B cell (primary cell): ENCODE measurements at places on chromosomes 7 and 10. TPM values are rescaled to one million over a fixed set of nuclear protein-coding genes. Genes with fewer than 3 reads are reported as not detected.

- no peak overlapping the region for H3K27ac ChIP-seq
- H3K4me1 ChIP-seq: no peaks in the 10 kb centered on the region
- DNase-seq: no peak
- no peaks in the 10 kb centered on the region for H3K27me3 ChIP-seq
Measured at GRCh38 chr10:58544135-58544534, 31.5 kb downstream of the BICC1 start.

DNA sequence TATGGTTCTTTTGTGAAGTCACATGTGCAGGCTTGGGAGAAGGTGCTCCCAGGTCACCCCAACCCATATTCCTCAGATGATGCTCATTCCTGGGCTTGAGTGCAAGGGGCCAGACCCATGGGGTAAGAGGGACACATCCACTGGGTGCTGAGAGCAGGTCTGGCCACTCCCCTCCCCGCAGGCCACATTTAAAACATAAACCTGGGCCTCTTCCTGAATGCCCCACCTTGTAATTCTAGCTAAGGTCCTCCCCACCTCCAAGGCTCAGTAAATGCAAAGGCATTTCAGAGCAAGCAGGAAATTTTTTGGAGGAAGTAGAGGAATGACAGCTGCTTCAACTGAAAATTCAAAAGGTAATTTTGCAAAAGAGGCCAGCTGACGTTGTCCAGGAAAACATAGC is 172.5 kb downstream of the ARHGAP21 start:
- no peaks in the 10 kb centered on the region for H3K27me3 ChIP-seq
- no peaks in the 10 kb centered on the region for H3K36me3 ChIP-seq
- no peak overlapping the region for H3K4me3 ChIP-seq
- no peak for DNase-seq

DNA sequence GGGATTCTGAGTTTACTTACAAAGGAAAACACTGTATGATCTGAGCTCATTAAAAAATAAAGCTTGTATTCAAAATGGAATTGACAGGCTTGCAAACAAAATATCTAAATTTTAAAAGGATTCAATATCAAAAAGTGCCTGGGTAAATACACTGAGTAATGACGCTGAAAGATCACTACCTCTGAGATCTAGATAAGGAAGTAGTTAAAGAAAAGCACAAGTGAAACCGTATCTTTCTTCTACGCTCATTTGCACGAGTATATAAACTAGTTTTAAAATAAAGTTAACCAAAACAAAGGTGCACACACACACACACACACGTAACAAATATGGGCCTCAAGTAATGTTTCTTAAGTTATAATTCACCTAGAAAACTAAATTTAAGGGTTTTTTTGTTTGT is 93.4 kb downstream of the SNX13 start:
- peaks cover 15% of the 10 kb centered on the region for H3K36me3 ChIP-seq
- no peak overlapping the region for H3K4me3 ChIP-seq
- H3K4me1 ChIP-seq: no peaks in the 10 kb centered on the region
- H3K27me3 ChIP-seq: no peaks in the 10 kb centered on the region

DNA sequence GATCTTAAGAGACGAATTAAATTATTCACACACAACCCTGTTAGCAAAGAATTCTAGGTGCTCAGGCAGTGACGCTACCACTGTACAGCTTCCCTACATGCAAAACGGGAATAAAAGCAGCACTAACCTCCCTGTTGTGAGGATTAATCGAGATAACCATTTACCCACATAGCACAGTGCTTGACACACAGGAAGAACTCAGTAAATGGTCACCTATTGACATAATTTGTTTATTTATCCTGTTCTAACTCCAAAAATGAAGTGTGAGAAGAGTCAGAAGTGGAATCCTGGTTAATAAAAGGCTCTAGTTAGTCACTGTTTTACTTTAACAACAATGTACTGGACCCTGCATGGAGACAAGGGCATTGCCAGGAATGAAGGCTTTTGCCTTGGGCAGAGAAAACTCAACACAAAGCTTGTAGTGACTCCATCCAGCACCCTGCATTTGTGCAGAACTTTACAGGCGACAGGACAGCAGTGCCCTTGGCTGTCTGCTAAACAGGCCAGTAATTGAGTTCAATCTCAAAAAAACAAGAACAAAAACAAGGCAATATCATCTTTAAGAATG is 103.8 kb downstream of the SORBS1 start:
- H3K27me3 ChIP-seq: no peaks in the 10 kb centered on the region
- no peaks in the 10 kb centered on the region for H3K36me3 ChIP-seq
- H3K4me1 ChIP-seq: no peaks in the 10 kb centered on the region
- no peak for DNase-seq
- H3K27ac ChIP-seq: no peak overlapping the region

- no peaks in the 10 kb centered on the region for H3K36me3 ChIP-seq
- H3K27ac ChIP-seq: no peak overlapping the region
- H3K27me3 ChIP-seq: no peaks in the 10 kb centered on the region
- no peak overlapping the region for H3K4me3 ChIP-seq
Measured at GRCh38 chr7:95972523-95972922, 200.2 kb downstream of the DYNC1I1 start.

GRCh38 chr10:105837951-105838350 is 1196.9 kb downstream of the SORCS3 start:
- H3K4me3 ChIP-seq: no peak overlapping the region
- peak; percentile 30 for DNase-seq
- H3K27me3 ChIP-seq: no peaks in the 10 kb centered on the region
- no peak overlapping the region for H3K27ac ChIP-seq
- H3K4me1 ChIP-seq: peaks cover 3% of the 10 kb centered on the region

DNA sequence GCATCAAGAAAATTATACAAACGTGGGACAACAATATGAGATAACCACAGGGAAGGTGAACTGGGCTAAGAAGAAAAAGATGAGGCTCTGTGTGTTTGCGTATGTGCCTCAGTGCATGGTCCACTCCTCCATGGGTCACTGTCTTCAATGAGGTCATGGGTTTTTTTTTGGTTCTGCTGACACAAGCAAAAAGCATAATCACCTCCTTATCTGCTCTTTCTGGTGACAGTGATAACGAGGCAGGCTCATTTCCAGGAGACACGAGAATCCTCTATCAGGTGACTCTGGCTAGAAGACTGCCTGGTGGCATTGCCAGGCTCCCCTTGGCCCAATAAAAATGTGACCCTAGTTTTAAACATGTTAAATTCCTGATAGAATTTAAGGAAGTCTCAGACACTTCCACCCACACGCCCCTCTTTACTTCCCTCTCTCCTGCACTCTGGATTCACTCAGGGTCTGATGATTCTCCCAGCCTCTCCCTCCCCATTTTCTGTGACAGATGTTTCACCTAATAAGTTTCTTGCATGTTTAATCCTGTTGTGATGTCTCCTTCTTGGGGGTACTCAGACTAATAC is 35.3 kb upstream of the CDCA7L start:
- no peak overlapping the region for H3K4me3 ChIP-seq
- no peaks in the 10 kb centered on the region for H3K27me3 ChIP-seq
- H3K27ac ChIP-seq: no peak overlapping the region
- H3K4me1 ChIP-seq: no peaks in the 10 kb centered on the region
- H3K36me3 ChIP-seq: no peaks in the 10 kb centered on the region
- no peak for DNase-seq

- H3K4me3 ChIP-seq: no peak overlapping the region
- no peaks in the 10 kb centered on the region for H3K4me1 ChIP-seq
- no peaks in the 10 kb centered on the region for H3K36me3 ChIP-seq
- no peak overlapping the region for H3K27ac ChIP-seq
Measured at GRCh38 chr10:85429126-85429525, 937.5 kb downstream of the GRID1 start.

DNA sequence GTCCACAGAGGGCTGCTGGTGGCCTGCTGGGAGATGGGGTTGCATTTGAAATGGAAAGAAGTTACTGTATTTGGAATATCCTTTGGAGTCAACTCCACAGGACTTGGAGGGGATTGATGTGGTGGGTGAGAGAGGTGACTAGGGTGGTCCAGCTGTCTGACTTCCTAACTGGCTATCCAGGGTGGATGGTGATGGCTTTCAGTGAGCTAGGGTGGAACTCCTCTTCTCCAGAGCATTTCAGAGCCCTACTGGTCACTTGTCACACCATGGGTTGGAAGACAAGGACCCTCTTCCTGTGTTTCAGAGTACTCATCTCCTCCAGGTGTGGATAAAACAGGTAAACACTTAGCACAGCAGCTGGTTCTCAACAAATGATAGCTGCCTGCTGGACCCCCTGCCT is 3.3 kb upstream of the ADAMTS14 start:
- no peaks in the 10 kb centered on the region for H3K36me3 ChIP-seq
- H3K4me3 ChIP-seq: no peak overlapping the region
- peaks cover 18% of the 10 kb centered on the region for H3K4me1 ChIP-seq
- peaks cover 4% of the 10 kb centered on the region for H3K27me3 ChIP-seq

Gene C10orf105
- not detected in 2 replicates for total RNA-seq

Gene GRID2IP
- total RNA-seq: 1.7 TPM in 2 replicates

Gene SYT15
- total RNA-seq: 0.94 and 1.1 TPM in 2 replicates

- H3K4me1 ChIP-seq: peaks cover 11% of the 10 kb centered on the region
- peaks cover 5% of the 10 kb centered on the region for H3K36me3 ChIP-seq
- no peak for DNase-seq
- no peak overlapping the region for H3K4me3 ChIP-seq
Measured at GRCh38 chr7:5773661-5774086, 7.8 kb downstream of the RNF216 start.

GRCh38 chr7:122847871-122848473 is 38.3 kb downstream of the CADPS2 start:
- H3K4me3 ChIP-seq: no peak overlapping the region
- H3K4me1 ChIP-seq: no peaks in the 10 kb centered on the region
- no peak for DNase-seq

DNA sequence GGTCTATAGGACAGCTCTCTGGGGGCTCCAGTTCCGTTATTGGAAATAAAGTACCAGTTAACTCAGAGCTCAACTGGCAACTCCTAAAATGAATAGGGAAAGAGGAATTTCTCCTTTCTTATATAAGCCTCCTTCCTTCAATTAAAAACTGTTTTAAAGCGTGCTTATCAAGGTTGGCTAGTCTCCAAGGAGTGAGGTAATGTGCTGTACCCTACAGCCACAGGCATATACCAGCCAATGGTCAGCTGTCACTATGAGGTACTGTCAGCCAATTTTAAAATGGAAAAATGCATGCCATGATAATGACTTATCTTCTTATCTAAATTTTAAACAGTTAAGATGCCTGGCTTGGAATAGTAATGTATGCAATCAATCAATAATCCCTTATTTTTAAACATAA is 76.2 kb downstream of the PLCE1 start:
- H3K4me1 ChIP-seq: no peaks in the 10 kb centered on the region
- no peaks in the 10 kb centered on the region for H3K27me3 ChIP-seq
- H3K4me3 ChIP-seq: no peak overlapping the region
- no peaks in the 10 kb centered on the region for H3K36me3 ChIP-seq

Gene DOCK4
- total RNA-seq: 4.1 and 5.3 TPM in 2 replicates

Gene LFNG
- total RNA-seq: 208 and 221 TPM in 2 replicates

DNA sequence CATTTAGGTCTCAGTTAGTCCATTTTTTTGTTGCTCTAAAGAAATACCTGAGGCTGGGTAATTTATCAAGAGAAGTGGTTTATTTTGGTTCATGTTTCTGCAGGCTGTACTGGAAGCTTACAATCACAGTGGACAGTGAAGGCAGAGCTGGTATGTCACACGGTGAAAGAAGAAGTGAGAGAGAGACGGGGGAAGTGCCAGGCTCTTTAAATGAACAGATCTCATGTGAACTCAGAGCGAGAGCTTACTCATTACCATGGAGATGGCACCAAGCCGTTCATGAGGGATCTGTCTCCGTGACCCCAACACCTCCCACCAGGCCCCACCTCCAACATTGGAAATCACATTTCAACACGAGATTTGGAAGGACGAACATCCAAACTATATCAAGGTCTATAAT is 18.9 kb upstream of the PNLIPRP3 start:
- H3K36me3 ChIP-seq: no peaks in the 10 kb centered on the region
- DNase-seq: no peak
- no peaks in the 10 kb centered on the region for H3K4me1 ChIP-seq
- no peaks in the 10 kb centered on the region for H3K27me3 ChIP-seq
- H3K27ac ChIP-seq: no peak overlapping the region
- no peak overlapping the region for H3K4me3 ChIP-seq

GRCh38 chr10:124642088-124642710 is 102.0 kb downstream of the FAM53B start:
- peaks cover 100% of the 10 kb centered on the region for H3K4me1 ChIP-seq
- no peaks in the 10 kb centered on the region for H3K27me3 ChIP-seq
- H3K4me3 ChIP-seq: no peak overlapping the region

Gene CALML3
- not detected in 2 replicates for total RNA-seq

- no peaks in the 10 kb centered on the region for H3K36me3 ChIP-seq
- no peak for DNase-seq
- peaks cover 18% of the 10 kb centered on the region for H3K4me1 ChIP-seq
Measured at GRCh38 chr7:139680676-139681462, 96.9 kb downstream of the HIPK2 start.

GRCh38 chr7:80150611-80151273 is 16.1 kb downstream of the GNAI1 start:
- H3K36me3 ChIP-seq: no peaks in the 10 kb centered on the region
- no peak for DNase-seq
- no peaks in the 10 kb centered on the region for H3K27me3 ChIP-seq
- no peak overlapping the region for H3K27ac ChIP-seq
- H3K4me3 ChIP-seq: no peak overlapping the region

Gene GDF2
- not detected in 2 replicates for total RNA-seq

- no peaks in the 10 kb centered on the region for H3K36me3 ChIP-seq
- no peak for DNase-seq
- no peak overlapping the region for H3K27ac ChIP-seq
- no peak overlapping the region for H3K4me3 ChIP-seq
Measured at GRCh38 chr10:133555521-133555920, 9.9 kb downstream of the SYCE1 start.

DNA sequence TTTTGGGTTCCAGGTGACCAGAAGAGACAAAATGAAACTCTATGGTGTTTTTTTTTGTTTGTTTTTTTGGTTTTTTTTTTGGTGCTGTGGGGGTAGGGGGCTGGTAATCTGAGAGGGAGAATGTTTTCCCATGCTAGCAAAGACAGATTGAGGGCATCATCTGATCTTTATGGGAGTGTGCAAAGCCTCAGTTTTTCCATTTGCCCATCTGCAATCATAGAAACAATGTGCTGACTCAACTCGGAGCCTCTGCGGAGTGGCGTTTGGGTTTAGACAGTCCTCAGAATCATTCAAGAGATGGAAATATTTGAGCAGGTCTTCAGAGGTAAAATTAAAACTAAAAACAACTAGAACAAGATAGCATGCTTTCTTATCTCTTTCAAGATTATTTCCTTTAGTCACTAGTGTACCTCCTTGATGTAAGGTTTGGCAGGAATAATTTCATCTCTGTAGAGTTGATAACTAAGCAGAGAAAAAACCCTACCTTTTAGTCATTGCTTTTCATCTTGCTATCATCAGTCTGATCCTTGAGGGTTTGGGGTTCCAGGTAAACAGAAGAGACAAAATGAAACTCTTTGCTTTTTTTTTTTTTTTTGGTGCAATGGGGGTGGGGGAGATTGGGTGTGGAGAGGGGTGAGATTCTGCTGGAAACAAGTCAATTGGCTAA is 18.0 kb downstream of the CNNM2 start:
- H3K4me3 ChIP-seq: no peak overlapping the region
- no peak for DNase-seq
- no peaks in the 10 kb centered on the region for H3K36me3 ChIP-seq
